ENCODE measurements at places on chromosomes 5 and 9.

GRCh38 chr5:128427921-128428320, 110.1 kb downstream of the FBN2 start:
- DNase-seq, result peak; percentile 17

GRCh38 chr9:71355884-71356283, 234.5 kb upstream of the TRPM3 start:
- DNase-seq, result no peak

GRCh38 chr5:55852503-55852902, 1.3 kb downstream of the IL31RA start:
- DNase-seq, result no peak

- no peak for DNase-seq
Observed at GRCh38 chr9:68913054-68913453, 100.9 kb downstream of the PRKACG start.

DNA sequence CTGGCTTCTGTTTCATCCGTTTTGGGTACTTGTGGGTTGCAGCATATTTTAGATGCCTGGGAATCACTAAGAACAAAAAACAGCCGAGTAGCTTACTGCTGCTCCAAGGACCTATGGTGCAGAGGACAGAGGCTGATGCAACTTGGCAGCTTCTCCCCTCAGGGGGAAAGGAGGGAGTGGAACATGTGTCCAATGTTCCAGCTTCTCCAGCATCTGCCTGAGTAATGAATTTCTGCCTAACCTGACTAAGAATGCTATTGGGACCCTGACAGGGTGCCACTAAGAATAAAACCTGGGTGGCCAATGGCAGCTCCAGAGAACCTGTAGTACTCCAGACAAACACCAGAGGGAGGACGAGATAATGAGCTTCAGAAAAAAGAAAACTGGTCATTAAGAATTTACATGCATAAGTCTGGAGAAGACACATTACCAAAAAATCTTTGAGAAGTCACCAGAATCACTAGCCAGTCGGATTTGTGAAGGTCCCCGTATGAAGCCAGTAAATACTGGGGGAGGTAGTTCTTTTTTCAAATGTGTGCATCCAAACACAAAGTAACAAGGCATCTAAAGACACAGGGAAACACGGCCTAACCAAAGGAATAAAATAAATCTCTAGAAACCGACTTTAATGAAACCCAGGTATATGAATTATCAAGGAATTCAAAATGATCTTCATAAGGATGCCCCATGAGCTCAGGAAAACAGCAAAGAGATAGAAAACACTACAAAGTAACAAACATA, 293.5 kb downstream of the HINT1 start:
- DNase-seq, result peak; percentile 68

GRCh38 chr5:111399113-111399512, 113.2 kb downstream of the STARD4 start:
- no peak for DNase-seq

DNA sequence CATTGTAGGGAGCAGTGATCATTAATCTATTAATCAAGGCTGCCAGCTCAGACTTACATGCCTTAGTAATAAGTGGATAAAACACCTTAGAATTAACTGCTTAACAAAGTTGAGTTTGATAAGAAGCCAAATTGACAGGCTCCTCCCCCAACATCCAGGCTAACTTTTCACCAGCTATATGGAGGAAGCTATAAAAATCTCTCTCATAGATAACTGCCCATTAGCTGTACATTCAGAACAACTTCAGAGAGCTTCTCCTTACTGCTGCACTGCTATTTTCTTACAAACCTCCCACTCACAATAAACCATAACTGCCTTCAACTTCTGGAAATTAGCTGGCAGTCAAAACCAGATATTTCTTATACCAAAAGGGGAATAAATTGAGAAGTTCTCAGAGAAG, 364.1 kb downstream of the PRELID2 start:
- DNase-seq, result no peak

GRCh38 chr5:141664733-141665461, 13.7 kb upstream of the FCHSD1 start:
- DNase-seq, result peak; percentile 61

GRCh38 chr5:143550986-143551630, 147.6 kb upstream of the NR3C1 start:
- peak; percentile 66 for DNase-seq

DNA sequence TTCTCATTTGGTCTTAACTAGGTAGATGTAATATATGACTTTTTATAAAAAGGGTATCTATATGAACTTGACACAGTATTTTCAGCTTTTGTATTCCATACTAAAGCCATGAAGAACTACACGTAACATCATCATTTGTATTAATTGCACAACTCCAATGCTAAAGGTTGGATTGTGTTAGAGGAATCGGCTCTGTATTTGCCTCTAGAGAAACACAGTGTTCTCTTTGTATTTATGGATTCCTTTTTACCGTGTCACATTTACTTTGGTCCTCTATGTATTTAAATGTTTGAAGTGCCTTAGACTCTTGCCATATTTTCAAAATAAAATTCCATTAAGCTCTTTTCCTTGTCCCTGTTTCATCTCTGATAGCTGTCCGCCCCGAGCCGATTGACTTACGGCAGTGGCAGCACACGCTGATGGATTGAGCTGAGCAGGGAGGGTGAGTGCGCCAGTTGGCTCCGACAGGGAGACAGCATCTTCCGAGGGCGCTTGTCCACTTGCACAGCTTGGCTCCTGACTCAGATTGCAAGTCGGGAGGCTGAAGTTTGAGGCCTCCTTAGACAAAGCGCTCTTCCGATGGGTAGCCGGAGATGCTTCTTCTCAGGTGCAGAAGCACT, 95.6 kb upstream of the DMRT1 start:
- DNase-seq, result no peak
